ENCODE measurements at places on chromosomes 7 and 10. TPM values are rescaled to one million over a fixed set of nuclear protein-coding genes. Genes with fewer than 3 reads are reported as not detected.

Gene DGKI
- not detected for polyA plus RNA-seq

Gene PVRIG
- 0.14 TPM for polyA plus RNA-seq

- no peak for DNase-seq
Measured at GRCh38 chr10:3426190-3426845, 253.7 kb upstream of the PITRM1 start.

Gene CYP26A1
- not detected for polyA plus RNA-seq

GRCh38 chr7:15105711-15106110, 203.2 kb upstream of the DGKB start:
- DNase-seq: no peak

Gene ADAMTS14
- 0.18 TPM for polyA plus RNA-seq

Gene LRRC18
- not detected for polyA plus RNA-seq

Measured in psoas muscle (tissue), 8 donors.